ENCODE measurements at places on chromosomes 13 and 19. TPM values are rescaled to one million over a fixed set of nuclear protein-coding genes. Genes with fewer than 3 reads are reported as not detected.

Gene KASH5
- not detected for total RNA-seq

DNA sequence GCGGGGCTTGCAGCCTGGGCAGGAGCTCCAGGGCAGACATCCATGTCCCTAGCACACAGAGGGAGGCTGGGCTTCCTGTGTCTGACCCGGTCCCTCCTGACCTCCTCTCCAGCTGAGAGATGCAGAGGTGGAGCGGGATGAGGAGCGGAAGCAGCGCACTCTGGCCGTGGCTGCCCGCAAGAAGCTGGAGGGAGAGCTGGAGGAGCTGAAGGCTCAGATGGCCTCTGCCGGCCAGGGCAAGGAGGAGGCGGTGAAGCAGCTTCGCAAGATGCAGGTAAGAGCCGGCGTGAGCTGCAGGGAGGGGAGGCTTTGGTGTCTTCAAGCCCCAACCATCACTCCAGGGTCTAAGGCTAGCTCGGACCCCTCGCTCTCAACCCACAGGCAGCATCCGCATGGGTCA is 38.4 kb downstream of the KCNC3 start:
- H3K4me3 ChIP-seq: no peak overlapping the region
- H3K27ac ChIP-seq: no peak overlapping the region
- DNase-seq: no peak
- peaks cover 3% of the 10 kb centered on the region for H3K36me3 ChIP-seq
- no peaks in the 10 kb centered on the region for H3K27me3 ChIP-seq
- no peaks in the 10 kb centered on the region for H3K4me1 ChIP-seq

Gene ANGPTL8
- total RNA-seq: not detected

GRCh38 chr13:43180837-43181236 is 157.5 kb downstream of the DNAJC15 start:
- H3K36me3 ChIP-seq: no peaks in the 10 kb centered on the region
- DNase-seq: no peak
- no peaks in the 10 kb centered on the region for H3K27me3 ChIP-seq

Gene NCR1
- not detected for total RNA-seq

DNA sequence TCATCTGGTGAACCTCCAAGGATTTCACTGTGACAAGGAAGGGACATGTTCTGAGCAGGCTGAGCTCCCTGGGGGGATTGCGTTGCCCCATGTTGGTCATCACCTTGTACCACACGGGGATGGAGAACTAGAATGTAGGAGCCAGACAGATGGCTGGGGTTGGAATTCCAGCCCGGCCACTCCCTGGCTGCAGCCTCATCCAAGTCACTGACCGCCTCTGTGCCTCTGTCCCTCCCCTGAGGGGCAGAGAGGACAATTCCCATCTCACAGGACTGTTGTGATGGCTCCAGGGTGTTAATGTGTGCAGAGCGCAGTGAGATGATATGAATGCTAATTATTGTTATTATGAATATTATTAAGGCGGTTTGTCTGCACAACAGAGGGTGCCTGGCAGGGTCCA is 24.1 kb downstream of the ADGRL1 start:
- no peaks in the 10 kb centered on the region for H3K36me3 ChIP-seq
- no peaks in the 10 kb centered on the region for H3K27me3 ChIP-seq
- H3K4me1 ChIP-seq: no peaks in the 10 kb centered on the region
- no peak overlapping the region for H3K27ac ChIP-seq
- no peak overlapping the region for H3K4me3 ChIP-seq
- DNase-seq: no peak

Gene C19orf38
- total RNA-seq: 1.4 TPM

GRCh38 chr19:41304706-41305483 is 5.1 kb upstream of the CCDC97 start:
- no peak overlapping the region for H3K4me3 ChIP-seq
- no peak for DNase-seq
- peaks cover 60% of the 10 kb centered on the region for H3K36me3 ChIP-seq
- peaks cover 39% of the 10 kb centered on the region for H3K4me1 ChIP-seq
- H3K27me3 ChIP-seq: no peaks in the 10 kb centered on the region
- peak overlapping the region; percentile 26 for H3K27ac ChIP-seq

GRCh38 chr19:13459351-13459750 is 46.9 kb downstream of the CACNA1A start:
- H3K36me3 ChIP-seq: no peaks in the 10 kb centered on the region
- no peak overlapping the region for H3K4me3 ChIP-seq
- DNase-seq: no peak
- H3K27me3 ChIP-seq: no peaks in the 10 kb centered on the region
- H3K27ac ChIP-seq: no peak overlapping the region

DNA sequence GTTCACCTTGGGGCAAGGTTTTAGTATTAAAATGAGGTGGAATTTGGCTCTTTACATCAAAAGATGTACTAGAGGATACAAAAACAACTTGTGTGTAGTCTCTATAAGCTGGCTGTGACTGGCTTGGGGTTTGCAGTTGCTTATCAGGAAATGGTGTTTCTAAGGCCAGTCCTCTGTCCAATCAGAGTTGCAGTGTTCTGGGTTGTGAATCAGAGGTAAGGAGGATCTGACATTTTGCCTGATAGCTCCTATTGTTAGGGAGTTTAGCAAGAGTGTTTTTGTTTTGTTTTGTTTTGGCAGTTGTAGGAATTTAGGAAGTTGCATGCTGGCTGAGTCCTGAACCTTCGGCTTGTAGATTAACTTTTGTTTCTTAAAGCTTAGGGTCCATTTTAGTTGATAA is 20.1 kb upstream of the ESD start:
- H3K27me3 ChIP-seq: no peaks in the 10 kb centered on the region
- H3K36me3 ChIP-seq: no peaks in the 10 kb centered on the region
- no peak for DNase-seq
- H3K4me3 ChIP-seq: no peak overlapping the region

- H3K36me3 ChIP-seq: no peaks in the 10 kb centered on the region
- no peaks in the 10 kb centered on the region for H3K27me3 ChIP-seq
- H3K27ac ChIP-seq: no peak overlapping the region
- DNase-seq: no peak
- H3K4me1 ChIP-seq: no peaks in the 10 kb centered on the region
- H3K4me3 ChIP-seq: no peak overlapping the region
Measured at GRCh38 chr13:98233127-98233526, 56.1 kb upstream of the RNF113B start.

Gene SMIM44
- not detected for total RNA-seq

DNA sequence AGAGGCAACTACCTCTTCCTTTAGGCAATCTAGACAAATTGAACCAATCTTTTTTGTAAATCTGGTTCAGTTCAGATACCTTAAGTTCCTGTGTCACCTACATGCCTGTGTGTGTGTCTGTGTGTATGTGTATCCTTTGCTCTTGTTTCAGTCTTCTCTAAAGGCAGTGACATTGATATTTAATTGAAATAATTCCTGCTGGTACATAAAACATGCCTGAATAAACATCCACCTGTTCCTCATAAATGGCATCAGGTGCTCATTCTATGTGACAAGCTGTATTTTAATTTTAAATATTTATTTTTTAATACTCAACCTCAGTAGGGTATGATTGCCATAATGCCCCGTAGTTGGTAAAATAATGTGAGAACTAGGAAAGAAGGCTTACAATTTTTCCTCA is 1606.4 kb upstream of the PRR20A start:
- no peak for DNase-seq
- no peaks in the 10 kb centered on the region for H3K4me1 ChIP-seq
- H3K27ac ChIP-seq: no peak overlapping the region
- no peaks in the 10 kb centered on the region for H3K27me3 ChIP-seq
- no peak overlapping the region for H3K4me3 ChIP-seq

GRCh38 chr13:75468098-75468497 is 13.9 kb downstream of the TBC1D4 start:
- DNase-seq: no peak
- peak overlapping the region; percentile 91 for H3K27ac ChIP-seq
- H3K4me1 ChIP-seq: peaks cover 70% of the 10 kb centered on the region
- H3K4me3 ChIP-seq: no peak overlapping the region

DNA sequence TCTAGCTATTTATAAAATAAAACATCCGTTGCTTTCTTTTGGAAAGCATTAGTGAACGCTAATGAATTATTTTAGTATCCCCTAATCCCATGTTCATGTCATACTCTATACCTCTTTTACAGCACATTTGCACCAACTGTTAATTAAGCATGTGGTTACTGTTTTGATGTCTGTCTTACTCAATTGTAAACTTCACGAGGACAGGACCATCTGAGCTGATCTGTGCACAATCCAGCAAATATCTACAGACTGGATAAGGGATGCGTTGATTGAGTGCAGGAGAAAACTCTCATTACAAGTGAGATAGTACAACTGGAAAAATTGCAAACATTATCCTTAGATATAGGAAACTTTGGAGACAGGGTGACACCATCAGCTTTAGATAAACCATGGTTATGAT is 201.1 kb downstream of the PCDH20 start:
- no peak for DNase-seq
- no peaks in the 10 kb centered on the region for H3K36me3 ChIP-seq
- H3K4me3 ChIP-seq: no peak overlapping the region

DNA sequence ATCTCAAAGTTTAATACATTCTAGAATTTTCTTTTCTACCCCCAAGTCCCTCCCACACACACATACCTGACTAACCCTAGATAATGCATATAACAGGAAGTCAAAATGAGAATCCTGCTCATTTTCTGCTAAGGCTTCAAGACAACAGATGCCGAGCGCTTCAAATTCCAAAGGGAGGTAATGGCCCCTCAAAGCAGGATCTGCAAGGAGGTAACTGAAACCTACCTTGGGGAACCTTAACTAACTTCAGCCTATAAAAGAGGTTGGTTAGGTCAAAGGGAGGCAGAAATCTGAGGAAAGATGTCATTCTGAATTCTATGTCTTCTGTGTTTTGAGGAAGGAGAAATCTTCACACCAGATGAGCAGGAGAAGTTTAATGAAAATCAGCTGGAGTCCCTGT is 26.8 kb downstream of the EPSTI1 start:
- no peaks in the 10 kb centered on the region for H3K27me3 ChIP-seq
- DNase-seq: no peak
- H3K4me3 ChIP-seq: no peak overlapping the region

DNA sequence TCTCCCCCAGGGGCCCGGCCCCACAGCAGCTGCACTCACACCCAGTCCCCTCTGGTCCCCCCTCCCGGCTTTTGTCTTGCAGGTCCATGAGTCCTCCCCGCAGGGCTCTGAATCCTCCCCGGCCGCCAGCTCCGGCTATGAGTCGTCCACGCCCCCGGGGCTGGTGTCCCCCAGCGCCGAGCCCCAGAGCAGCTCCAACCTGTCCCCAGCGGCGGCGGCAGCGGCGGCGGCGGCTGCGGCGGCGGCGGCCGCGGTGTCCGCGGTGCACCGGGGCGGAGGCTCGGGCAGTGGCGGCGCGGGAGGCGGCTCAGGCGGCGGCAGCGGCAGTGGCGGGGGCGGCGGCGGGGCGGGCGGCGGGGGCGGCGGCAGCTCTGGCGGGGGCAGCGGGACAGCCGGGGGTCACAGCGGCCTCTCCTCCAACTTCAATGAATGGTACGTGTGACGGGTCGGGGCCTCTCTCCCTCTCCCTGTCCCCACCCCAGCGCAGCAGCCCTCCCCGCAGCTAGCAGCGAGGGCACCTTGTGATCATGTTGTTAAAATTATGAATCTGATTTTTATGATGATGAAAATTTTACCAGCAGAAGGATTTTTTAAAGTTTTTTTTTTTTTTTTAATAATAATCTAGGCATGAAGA is 3.8 kb downstream of the ZIC2 start:
- no peak overlapping the region for H3K27ac ChIP-seq
- DNase-seq: no peak
- no peak overlapping the region for H3K4me3 ChIP-seq
- H3K27me3 ChIP-seq: peaks cover 90% of the 10 kb centered on the region
- no peaks in the 10 kb centered on the region for H3K36me3 ChIP-seq

DNA sequence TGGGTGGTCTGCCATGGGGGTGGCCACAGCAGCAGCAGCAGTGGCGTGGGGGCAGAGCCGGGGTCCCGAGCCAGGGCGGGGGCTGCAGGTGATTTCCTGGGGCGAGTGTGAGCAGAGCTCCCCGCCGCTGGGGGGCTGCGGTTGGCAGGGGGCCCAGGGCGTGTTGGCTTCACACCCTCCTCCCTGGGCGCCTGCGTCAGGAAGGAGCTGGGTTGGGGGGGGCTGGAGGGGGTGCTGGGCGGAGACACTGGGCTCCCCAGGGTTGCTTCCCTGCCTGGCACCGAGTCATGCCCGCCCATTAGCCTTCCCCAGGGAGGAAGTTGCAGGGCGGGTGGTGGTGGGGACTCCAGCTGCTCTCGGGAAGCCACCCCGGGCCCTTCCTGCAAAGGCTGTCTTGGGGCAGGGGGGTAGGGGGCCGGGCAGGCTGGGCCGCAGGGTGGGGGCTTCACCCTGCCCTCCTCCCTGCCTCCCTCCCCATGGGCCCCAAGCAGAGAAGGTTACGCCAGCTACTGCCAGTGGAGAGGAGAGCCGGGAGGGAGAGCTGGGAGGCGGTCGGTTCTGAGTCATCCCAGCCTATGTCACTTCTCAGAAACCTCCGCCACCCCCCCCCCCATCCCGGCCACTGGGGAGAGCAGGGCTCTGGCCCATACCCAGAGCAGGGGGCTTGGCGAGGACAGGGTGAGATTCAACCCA is 4.6 kb downstream of the MIDN start:
- H3K27ac ChIP-seq: peak overlapping the region; percentile 97
- peak; percentile 81 for DNase-seq
- no peaks in the 10 kb centered on the region for H3K36me3 ChIP-seq
- H3K27me3 ChIP-seq: no peaks in the 10 kb centered on the region
- peak overlapping the region; percentile 85 for H3K4me3 ChIP-seq
- peaks cover 52% of the 10 kb centered on the region for H3K4me1 ChIP-seq

DNA sequence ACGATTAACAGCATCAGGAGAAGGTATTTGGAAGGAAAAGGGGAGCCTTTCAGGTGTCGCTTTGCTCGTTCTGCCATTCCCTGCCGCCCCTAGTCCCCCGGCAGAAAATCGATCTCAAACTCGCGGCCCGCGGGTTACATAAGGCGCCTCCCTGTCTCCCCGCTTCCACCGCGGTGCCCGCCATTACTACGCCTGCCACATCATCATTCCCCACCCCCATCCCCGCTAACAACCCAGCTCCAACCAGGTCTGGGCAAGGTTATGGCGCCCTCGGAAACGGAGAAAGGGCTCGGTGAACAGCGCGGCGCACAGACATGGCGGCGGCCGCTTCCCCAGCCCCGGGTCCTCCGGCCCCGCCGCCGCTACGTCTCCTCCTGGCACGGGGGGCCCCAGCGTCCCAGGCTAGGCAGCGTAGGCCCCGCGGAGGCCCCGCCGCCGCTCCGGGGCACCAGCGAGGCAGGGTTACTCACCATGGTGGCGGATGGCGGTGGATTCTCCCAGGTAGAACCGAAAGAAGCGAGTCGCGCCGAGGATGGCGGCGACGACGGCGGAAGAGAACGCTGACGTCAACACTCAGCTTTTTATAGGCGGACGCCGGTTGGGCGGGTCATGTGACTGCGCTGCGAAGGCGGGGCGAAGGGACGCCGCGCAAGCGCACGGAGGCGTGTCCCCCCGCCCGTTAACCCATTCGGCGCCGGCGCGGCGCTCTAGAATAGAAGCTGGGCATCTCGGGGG is at the start of gene EEF2:
Gene EEF2 (minus strand): TSS at position 556 of the 735 bp plus-strand sequence. CDS start 83 bp downstream, at position 473.
- H3K4me3 ChIP-seq: peak within 1 kb of the TSS; percentile 80
- H3K4me1 ChIP-seq: peaks cover 39% of the 10 kb centered on the region
- DNase-seq: peak; percentile 77
- H3K36me3 ChIP-seq: no peaks in the 10 kb centered on the region
- H3K27me3 ChIP-seq: no peaks in the 10 kb centered on the region

Gene CARD8
- 23.3 TPM for total RNA-seq
